ENCODE measurements at places on chromosomes 2 and 18.
A peak's percentile ranks its signal among the peaks of the same experiment; 100 is the strongest.

- no peak for DNase-seq
These were observed 44.2 kb upstream of the CTDP1 start for GRCh38 chr18:79635427-79635726.

GRCh38 chr2:227395556-227395955 lies 7.8 kb upstream of the SCYGR1 start:
- no peak for DNase-seq

- no peak for DNase-seq
These were observed 156.9 kb upstream of the DCC start for GRCh38 chr18:52183107-52183506.

DNA sequence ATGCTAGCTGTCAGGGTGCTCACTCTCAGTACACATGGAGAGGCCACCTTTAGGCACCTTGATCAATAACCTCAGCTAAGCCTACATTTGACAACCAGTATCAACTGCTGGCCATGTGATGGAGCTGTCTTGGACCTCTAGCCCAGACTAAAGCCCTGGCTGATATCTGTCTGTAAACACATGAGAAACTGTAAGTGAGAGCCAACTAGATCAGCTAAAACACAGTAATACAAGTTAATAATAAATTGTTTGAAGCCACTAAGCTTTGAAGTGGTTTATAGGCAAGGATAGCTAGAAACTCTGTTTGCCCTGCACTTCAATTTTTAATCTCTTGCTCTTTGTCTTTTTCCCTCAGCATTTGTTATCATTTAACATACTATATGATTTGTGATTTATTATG lies 407.1 kb downstream of the SPAG16 start:
- DNase-seq = no peak

DNA sequence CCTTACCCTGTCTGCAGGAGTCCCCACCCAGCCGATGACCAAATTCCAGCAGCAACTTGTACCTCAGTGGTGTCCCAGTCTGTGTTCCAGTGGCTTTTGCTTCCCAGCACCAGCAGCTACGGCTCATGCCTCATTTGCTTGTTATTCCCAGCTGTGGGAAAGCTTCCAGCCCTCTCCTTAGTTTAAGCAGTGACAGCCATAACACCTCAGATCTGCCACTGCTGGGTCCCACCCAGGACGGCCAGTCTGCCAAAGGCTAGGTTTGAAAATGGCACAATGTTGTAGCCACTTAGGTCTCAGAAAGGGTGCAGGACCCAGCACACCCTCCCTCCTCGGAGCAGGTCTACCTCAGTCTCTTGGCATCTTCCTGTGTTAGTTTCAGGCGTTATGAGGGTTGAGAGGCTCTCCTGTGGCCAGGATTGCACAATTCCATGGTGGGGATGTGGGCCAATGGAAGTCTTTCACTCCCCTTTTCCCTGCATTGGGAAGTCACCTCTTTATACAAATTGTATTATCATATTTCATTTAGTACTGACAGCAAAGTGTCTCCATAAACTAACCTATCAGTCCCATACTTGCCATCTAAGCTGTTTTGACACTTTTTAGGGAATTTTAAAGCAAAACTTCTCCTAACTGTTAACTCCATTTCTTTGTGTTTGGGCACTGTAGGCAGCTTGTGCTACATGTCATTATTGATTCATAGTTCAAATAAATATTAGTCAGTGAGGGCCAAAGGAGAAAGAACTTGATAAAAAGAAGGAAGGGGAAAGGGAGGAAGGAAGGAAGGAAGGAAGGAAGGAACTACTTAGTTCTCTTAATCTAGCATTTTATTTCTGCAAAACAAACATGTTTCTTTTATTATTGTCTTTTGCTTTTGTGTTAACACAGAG lies 62.9 kb upstream of the FAM110C start:
- DNase-seq = no peak

- no peak for DNase-seq
These were observed 1348.6 kb upstream of the ACVR2A start for GRCh38 chr2:146496248-146496647.

- no peak for DNase-seq
These were observed 31.6 kb downstream of the LIMS1 start for GRCh38 chr2:108565778-108566375.

GRCh38 chr2:506451-506850 lies 170.8 kb downstream of the TMEM18 start:
- DNase-seq = no peak

DNA sequence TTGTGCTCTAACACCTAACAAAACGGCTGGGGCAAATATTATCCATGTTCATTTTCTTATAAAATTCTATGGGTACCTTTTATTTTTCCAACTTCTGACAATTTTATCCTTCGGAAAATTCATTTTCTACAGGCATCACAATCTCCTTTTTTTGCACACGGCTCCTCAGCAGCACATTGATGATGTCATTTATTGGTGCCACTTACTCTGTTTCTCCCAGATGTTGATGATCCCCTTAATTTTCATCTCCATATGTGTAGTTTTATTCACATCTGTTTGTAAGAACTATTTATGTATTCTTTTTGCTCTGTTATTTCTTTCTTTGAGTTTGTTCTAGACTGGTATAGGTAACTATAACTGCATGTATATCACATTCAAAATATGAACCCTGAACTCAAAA lies 1660.8 kb upstream of the DDX18 start:
- no peak for DNase-seq

DNA sequence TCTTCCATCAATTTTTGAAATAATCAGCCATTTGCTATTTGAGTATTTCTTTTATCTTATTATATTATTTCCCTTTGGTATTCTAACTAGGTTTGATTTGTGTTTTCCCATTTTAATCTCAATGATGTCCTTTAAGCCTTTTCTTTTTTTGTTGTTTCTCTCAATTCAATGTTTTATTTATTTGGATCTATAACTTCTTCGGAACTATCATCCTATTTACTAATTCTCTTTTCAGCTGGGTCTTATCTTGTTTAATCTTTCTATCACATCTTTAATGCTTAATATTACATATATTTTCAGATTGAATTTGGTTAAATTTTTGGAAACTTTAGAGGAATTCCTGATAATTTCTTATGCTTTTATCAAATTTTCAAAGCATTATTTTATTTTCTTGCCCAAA lies 448.3 kb downstream of the SOX11 start:
- no peak for DNase-seq

- DNase-seq = peak; percentile 69
These were observed 456 bp downstream of the DOK1 start for GRCh38 chr2:74554820-74555531.

DNA sequence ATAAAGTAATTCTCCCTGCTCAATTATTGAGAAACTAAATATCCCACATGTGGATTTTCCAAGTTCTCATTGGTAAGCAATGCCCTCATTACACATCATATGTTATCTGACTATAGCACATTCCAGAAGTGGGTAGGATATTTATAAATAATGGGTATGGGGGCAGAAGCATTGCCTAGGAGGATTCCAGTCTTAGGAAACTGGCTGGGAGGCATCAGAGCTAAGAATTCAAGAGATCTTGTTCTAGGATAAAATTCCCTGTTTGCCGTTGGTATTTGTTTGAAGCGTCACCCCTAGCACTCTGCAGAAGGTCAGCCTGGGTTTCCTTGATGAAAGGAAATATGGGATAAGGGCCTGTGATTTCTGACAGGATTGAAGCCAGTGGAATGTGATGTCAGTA lies 20.1 kb downstream of the SIX2 start:
- DNase-seq = no peak

DNA sequence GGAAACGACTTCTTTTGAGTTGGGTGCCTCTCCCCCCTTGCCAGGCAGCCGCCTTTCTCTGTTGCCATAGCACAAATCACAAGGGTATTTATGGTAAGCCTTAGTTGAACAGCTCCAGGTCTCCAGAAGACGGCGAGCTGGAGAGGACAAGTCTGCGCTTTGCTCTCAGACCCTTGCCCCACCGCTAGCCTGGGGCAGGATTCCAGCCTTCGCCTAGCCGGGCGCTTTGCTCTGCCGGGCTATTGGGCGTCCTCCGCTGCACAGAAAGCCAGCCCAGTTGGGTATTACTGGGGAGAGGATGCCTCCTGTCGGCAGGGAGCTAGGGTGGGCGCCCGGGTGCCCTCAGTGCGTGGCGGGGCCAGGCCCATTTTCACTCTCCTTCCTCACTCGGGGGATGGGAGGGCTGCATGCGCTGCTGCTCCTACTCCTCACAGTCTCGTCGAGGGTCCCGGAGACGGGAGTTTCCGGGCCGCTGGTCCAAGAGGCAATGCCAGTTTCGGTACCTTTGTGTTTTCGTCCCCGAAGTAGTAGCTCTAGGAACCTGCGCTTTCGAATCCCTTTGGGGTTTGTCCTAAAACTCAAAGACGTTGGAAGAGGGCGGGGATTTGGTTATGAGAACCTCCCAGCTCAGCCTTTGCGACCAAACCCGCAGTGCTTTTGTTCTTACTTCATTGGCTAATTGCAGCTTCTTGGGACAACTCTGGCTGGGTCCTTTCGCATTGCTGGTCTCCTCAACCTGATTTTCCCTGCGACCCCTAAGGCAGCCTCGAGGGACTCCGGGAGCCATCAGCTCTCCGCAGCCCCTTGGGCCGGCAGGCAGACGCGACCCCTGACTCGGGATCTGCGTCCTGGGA lies 3.6 kb upstream of the DLX2 start:
- DNase-seq = peak; percentile 38

GRCh38 chr2:12074126-12074844 lies 327.9 kb downstream of the LPIN1 start:
- no peak for DNase-seq

GRCh38 chr18:58416014-58416703 lies 212.7 kb downstream of the ALPK2 start:
- DNase-seq = no peak

DNA sequence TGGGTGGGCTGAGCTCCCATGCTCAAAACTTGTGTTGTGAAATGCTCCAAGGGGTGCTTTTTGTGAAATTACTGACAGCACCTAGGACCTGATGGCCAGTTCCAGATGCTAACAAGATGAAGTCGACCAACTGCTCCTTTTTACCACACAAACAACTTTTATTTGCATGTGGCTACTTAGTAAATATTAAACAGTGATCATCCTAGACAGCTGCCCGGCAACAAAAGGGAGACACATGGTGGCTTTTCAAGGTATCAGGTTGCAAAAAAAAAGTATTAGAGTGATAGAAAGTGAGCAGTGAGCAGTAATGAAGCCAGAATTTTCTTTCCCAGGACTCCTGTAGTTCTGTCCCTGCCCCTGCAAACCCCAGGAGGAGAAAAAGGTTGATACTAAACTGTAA lies 118.5 kb downstream of the RPIA start:
- no peak for DNase-seq

DNA sequence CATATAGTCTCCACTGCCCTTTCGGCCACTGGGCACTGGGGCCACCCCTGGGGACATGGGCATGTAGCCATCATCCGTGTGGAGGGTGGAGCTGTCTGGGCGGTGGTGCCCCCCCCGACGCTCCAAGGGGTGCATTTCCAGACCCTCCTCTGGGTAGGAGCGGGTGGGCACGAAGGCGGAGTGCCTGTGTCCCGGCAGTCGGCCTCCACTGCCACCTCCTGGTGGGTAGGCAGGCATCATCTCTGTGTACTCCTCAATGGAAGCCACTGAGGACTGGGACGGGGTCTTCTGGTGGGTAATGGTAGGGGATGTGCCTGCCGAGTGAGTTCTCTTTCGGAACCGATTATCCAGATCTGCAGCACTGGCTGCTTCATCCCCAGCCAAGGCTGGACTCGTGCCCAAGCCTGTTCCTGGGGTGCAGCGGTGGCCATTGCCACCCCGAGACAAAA lies 2.8 kb downstream of the IRS1 start:
- peak; percentile 70 for DNase-seq

DNA sequence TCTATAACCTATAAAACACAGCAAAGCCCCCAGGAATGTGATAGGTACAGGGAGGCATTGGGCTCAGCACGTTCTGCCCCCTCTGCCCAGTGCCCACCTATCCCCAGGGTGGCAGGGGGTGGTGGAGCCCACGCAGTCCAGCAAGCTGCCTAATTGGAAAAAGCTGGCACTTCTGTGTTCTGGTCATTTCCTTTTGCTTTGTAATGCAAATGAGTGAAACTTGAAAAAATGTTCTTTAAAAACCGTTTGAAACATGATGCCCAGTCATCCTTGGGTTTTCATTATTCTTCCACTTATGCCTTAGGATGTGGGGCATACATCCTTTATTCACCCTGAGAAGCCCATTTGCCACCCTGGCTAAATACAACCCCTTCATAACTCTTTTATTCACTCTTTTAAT lies 89.9 kb upstream of the LTBP1 start:
- DNase-seq = no peak

- peak; percentile 89 for DNase-seq
These were observed 1.5 kb downstream of the ATP6V1B1 start for GRCh38 chr2:70936979-70937811.

DNA sequence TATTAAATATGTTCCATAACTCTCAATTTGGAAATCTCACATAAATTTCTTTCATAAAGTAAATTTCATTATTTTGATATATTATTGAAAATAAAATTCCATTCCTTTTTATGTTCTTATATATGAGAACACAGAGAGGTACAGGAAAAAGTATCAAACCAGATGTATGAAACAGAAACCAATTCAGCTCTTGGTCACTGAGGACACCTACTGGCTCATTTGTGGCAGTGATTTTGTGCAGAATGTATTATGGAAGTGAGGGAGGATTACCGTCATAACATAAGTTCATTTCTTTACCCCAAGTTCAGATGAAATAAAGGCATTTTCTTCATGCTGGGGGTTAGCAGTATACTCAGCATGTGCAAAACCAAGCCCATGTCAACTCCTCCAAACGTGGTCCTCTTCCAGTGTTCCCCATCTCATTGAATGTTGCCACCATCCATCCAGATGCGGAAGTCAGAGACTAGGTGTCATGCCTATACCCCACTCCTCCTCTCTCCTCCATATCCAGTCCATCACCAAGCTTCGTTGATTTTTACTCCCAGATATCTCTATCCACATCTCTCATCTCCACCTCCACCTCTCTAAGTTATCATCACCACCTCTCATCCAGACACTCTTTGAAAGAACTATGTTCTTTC lies 41.7 kb upstream of the MALL start:
- DNase-seq = peak; percentile 89

- no peak for DNase-seq
These were observed 2.2 kb upstream of the GYPC start for GRCh38 chr2:126653761-126654160.

- no peak for DNase-seq
These were observed 4.4 kb downstream of the LPIN2 start for GRCh38 chr18:3008541-3008940.

DNA sequence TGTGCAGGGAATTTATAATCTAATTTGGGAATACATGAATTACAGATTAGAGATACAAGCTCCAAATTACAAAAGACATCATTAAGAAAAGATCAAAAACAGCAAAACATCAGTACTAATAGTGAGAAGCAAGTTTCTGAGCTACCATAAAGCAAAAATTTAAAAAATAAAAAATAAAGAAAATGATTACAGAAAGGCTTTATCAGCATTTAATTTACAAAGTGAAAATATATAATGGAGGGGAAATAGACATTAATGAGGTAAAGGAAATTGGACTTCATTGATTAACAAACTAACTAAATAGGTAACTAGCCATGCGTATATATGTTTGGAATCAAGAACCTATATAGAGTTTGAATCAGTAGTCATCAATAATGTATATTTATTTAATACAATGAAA lies 712.9 kb upstream of the DDX18 start:
- DNase-seq = no peak
